ENCODE measurements at places on chromosomes 3 and 15.

DNA sequence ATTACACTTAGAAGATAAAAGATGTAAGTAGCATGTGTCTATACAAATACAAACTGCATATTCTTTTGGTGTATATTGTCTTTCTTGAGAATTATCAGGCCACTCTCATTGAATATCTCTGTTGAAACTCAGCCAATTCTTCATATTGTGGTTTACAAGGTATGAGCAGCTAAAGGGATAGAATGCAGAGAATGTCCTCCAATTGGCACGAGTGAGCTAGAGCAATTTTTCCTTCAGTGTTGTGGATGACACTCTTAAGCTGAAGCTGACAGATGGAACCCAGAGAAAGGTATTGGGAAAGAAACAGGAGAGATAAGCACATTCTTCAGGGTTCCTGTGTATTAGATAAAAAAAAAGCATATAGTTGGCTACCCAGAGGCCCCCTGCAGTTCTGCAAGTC, 453.1 kb downstream of the EPHA3 start:
- no peak for DNase-seq

DNA sequence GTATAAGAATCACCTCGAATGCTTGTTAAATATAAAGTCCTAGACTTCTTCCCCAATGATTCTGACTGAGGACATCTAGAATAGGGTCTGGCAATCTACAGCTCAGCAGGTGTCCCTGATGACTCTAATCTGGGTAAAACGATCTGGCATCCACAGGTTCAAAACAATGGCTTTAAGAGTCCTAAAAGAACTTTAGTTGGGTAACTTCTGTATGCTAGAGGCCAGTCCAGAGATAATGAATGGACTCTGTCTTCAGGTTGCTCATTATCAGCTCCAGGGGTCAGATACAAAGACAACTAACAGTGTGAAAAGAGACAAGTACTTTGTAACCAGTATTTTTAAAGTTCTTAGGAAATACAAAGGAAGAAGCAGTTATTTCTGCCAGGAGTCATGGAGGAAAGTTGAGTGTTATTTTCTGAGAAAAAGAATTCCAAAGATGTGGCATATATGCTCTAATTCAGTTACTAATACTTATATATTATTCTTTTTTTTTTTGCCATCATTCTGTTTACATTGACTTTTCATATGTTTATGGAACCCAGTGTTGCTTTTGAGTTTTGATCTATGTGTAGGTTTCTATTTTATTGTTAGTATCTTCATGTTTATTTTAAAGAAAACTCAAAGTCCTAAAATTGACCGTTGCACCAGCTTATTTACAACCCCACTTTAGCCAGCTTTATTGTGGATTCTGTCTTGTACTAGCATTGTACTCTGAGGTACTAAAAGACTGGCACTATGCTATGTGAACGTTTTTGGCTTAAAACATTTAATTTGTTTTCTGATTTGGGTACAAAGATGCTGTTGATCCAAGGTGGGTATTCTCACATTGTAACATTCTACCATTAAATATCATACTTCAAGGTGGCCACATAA, 3.1 kb upstream of the GPR15 start:
- DNase-seq, result no peak

DNA sequence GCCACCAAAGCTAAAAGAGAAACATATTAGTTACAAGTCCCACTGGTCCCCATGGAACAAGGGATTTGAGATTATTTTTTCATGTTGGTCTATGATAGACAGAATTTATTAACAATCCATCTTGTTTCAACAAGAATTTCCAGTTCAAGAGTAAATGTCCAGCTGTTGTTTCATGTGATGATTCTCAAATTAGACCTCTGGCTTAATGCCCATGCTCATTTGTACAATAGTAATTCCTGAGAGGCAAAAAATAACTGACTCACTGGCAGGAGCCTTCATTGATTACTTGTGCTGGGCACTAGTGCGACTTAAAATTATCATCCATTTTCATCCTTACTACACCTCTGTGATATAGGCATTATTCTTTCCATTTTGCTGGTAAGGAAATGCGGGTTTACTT, 171.3 kb downstream of the ITPR1 start:
- DNase-seq, result no peak

- DNase-seq, result no peak
These were observed 9.2 kb upstream of the CBLB start for GRCh38 chr3:105878061-105878460.

- DNase-seq, result no peak
These were observed 227.1 kb upstream of the CGNL1 start for GRCh38 chr15:57149196-57149595.

GRCh38 chr3:102525624-102526023, 90.8 kb downstream of the ZPLD1 start:
- DNase-seq, result no peak
